ENCODE measurements at places on chromosomes 5 and 9.

GRCh38 chr5:5978501-5979376 is 399.6 kb downstream of the MED10 start:
- no peak for DNase-seq

- no peak for DNase-seq
Observed at GRCh38 chr5:50800410-50800809, 134.0 kb downstream of the PARP8 start.

GRCh38 chr9:22379272-22379671 is 67.4 kb upstream of the DMRTA1 start:
- no peak for DNase-seq

- no peak for DNase-seq
Observed at GRCh38 chr9:69004836-69005235, 9.1 kb downstream of the PRKACG start.

DNA sequence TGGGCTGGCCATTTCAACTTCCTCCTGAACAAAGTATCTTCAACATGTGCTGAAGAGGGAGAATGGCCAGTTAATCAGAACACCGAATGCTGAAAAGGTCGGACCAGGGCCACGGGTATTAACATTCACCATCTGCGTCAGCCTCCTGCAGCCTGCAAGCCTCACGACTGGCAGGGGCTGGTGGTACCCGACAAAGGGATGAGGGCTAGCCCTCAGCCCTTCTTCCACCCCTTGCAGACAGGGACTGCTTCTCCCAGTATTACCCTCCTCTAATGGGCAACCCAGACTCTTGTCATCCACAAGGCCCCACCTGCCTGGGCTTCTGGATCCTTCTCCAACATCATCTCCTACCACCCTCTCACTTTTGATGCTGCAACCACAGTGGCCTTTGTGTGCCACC is 246.6 kb downstream of the FSTL4 start:
- no peak for DNase-seq

GRCh38 chr9:81619353-81620001 is 69.9 kb downstream of the TLE1 start:
- DNase-seq = no peak

DNA sequence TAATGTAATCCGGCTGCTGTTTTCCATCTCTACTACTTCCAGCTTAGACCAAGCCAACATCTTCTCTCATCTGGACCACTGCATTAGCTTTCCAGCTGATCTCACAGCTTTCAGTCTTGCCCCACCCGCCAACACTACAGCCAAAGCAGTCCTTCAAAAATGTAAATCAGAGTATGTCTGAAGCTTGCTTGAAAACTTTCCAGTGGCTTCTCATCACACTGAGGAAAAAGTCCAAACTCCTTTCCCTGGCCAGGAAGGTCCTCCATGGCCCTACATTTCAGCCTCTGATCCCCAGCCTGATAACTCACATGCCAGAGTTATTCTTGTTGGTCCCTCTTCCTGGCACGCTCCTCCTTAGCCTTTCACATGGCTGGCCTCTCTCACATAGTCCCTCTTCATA is 38.5 kb downstream of the TTC1 start:
- DNase-seq = no peak

DNA sequence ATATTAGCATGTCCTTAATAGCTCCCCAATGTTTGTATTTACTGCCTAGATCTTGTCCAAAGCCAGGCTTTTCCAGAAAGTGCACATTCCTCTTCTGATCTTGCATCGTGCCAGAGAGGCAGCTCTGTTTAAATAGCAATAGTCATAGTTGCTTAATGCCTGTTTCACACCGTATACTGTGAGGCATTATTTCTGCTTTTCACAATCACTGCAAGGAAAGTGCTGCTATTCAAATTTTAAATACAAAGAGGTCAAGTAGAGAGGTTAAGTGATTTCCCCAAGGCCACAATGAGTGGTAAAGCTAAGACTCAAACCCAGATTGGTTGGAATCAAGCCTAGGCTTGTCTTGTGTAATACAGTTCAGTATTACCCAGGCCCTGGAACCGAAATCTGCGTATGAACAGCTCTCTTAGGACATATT is 153.6 kb downstream of the SNX18 start:
- no peak for DNase-seq

DNA sequence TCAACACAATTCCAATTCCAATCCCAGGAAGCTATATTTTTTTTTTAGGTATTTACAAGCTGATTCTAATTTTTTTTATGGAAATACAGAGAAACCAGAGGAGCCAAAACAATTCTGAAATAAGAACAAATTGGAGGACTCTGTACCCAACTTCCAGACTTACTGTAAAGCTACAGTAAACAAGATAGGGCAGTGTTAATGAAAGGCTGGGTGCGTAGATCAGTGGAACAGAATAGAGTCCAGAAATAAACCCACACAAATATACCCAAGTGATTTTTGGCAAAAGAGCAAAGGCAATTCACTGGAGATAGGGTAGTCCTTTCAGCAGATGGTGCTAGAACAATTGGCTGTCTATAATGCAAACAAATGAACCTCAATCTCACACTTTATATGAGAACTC is 50.6 kb downstream of the WHRN start:
- DNase-seq = no peak

- DNase-seq = no peak
Observed at GRCh38 chr5:92401492-92401891, 1018.4 kb upstream of the ARRDC3 start.

DNA sequence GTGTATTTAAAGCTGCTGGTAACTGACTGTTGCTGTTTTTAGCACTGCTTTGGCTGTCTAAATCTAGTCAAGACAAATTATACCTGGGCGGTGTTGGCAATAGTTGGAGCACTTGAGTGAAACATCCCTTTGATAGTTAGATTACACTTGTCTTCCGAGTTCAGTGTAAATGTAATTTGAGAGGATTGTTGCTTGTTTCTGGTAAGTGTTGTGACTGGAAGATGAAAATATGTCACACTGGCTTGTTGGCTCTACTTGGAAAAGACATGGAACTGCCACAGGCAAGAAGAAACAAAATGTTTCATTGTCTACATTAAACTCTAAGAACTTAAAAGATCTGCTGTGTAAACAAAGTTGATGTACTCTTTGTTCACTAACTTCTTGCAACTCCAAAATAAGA is 49.2 kb upstream of the PTPRD start:
- no peak for DNase-seq

- DNase-seq = no peak
Observed at GRCh38 chr9:136078498-136079011, 16.5 kb downstream of the NACC2 start.

GRCh38 chr5:20536341-20536740 is 548.3 kb upstream of the CDH18 start:
- DNase-seq = no peak

DNA sequence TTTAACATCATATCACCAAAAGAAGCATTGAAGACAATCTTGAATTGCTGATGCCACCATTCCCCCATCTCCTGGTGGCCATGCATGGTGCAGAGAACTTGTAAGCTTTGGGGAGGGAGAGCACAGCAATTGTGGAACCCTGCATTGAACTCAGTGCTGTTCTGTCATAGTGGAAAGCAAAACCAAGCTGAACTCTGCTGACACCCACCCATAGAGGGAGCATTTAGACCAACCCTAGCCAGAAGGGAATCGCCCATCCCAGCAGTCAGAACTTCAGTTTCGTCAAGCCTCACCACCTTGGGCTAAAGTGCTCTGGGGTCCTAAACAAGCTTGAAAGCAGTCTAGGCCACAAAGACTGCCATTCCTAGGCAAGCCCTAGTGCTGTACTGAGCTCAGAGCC is 37.4 kb upstream of the RUSC2 start:
- DNase-seq = no peak

GRCh38 chr5:151622367-151623088 is 31.4 kb upstream of the FAT2 start:
- DNase-seq = no peak

- DNase-seq = no peak
Observed at GRCh38 chr9:88197781-88198340, 59.6 kb upstream of the SPATA31C2 start.

GRCh38 chr5:102922111-102922720 is 167.1 kb downstream of the PAM start:
- no peak for DNase-seq

DNA sequence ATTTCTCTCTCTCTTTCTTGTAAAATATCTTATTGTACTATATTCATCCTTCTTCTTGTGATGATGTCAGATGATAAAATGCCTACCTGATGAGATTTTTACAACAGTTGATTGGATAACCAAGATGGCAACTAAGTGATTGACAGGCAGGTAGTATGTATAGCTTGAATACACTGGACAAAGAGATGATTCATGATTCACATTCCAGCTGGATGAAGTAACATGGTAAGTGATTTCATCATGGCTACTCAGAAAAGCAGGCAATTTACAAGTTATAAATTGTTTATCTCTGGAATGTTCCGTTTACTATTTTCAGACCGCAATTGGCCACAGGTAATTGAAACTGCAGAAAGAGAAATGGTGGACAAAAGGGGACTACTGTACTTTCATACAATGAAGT is 1471.7 kb upstream of the C9orf72 start:
- DNase-seq = no peak

DNA sequence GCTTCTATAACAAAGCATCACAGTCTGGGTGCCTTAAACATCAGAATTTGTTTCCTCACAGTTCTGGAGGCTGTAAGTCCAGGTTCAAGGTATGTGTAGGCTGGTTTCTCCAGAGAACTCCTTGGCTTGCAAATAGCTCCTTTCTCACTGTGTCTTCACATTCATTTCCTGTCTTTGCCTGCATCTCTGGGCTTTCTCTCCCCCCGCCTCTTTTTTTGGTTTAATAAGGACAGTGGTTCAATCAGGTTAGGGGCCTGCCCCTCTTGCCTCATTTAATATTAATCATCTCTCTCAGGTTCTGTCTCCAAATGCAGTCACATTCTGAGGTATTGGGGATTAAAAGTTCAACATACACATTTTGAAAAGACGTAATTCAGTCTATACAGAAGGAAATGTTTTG is 225.5 kb upstream of the ATP10B start:
- DNase-seq = no peak

GRCh38 chr5:90214991-90215390 is 194.6 kb downstream of the CETN3 start:
- DNase-seq = no peak

GRCh38 chr9:72362680-72363139 is 2.3 kb downstream of the ZFAND5 start:
- peak; percentile 63 for DNase-seq

DNA sequence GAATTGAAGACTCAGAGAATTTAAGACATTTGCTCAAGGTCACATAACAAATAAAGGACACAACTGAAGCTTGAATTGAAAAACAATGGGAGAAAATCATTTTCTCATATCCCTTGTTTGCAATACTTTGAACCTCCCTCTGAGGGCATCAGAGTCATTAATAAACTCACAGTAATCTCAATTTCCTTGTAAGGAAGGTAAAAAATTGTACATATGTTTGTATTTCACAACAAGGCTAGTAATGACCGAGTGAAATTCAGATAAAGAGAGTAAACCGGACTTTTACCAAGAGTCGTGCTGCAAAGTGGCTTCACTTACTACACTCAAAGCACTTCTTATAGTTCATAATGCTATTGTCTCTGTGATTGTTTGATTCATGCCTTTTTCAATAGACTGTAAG is 665.0 kb downstream of the NR2F1-AS1 start:
- DNase-seq = no peak

DNA sequence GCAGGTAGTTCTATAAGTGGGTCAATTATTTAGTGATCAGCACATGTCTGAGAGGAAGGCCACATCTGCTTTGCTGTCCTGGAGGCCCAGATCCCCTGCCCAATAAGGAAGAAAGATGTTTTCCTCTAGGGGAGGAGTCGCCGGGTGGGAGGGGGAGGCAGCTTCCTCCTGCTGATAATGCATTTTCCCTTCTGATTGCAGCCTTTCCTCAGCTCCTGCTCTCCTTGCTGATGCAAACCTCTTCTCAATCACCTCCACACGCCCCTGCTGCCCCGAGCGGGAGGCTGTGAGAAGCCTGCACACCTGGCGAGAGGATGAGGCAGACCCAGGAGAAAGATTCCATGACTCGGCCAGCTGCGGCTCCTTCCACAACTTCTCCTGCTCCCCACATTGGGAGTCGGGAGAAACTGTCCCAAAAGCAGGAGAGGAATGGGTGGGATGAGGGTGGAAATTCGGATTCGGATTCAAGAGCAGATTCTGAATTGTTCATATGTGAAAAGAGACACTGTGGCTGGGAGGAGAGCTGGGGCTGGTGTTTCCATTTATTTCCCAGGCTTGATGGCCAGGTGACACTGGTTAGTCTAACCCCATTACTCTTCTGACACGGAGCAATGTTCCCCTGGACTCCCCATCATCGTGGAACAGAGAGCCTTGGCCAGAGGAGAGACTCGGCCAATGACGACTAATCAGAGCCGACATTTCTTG is 6.8 kb upstream of the NTNG2 start:
- DNase-seq = no peak

DNA sequence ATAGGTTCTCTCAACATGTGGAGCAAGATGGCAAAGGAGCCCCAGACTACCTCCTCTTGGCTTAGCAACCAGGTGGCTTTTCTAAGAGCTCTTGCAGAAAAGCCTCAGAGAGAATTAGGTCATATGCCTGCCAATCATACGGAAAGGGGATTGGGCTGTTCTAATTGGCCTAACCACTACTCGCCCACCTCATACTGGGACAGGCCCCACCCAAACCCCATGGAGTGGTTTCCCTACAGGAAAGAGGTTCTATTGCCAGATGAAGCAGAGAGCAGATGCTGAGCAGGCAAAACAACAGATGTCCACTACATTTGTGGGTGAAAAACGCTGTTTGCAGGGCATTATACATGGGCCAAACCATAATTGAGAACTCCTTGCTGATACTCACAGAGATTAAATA is 29.0 kb downstream of the ABLIM3 start:
- no peak for DNase-seq

GRCh38 chr5:143222287-143223231 is 180.9 kb downstream of the NR3C1 start:
- DNase-seq = no peak

DNA sequence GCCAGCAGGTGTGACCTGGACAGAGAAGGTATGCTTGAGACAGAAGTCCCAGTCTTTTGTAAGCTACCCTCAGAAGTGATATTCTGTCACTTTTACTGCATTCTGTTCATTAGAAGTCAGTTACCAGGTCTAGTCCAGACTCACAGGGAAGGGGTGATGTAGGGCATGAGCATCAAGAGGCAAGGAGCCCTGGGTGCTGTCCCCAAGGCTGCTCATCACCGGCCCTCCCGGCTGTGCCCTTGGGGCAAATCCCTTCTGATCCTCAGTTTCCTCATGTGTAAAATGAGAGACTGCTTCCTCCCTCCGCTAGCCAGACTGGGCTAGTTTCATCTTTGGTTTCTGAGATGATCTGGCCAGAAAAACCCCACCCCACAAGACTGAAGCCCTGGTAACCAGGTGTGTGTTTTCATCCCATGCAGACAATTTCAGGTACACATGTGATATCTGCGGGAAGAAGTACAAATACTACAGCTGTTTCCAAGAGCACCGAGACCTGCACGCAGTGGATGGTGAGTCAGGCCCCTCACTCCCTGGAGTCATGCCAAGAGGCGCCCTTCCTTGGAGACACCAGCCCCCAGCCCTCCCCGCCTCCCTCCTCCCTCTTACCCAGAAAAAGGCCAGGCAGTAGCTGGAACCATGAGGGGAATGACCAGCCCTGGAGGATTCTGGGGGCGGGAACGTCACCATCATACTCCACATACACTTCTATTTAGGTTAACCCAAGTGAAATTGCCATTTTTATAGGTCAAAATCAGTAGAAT is 71.0 kb downstream of the AMBP start:
- DNase-seq = no peak

Measured in amniotic stem cell (primary cell).